Tibial nerve (tissue), 4 donors: ENCODE measurements at places on chromosomes 16 and 17. TPM values are rescaled to one million over a fixed set of nuclear protein-coding genes. Genes with fewer than 3 reads are reported as not detected.

DNA sequence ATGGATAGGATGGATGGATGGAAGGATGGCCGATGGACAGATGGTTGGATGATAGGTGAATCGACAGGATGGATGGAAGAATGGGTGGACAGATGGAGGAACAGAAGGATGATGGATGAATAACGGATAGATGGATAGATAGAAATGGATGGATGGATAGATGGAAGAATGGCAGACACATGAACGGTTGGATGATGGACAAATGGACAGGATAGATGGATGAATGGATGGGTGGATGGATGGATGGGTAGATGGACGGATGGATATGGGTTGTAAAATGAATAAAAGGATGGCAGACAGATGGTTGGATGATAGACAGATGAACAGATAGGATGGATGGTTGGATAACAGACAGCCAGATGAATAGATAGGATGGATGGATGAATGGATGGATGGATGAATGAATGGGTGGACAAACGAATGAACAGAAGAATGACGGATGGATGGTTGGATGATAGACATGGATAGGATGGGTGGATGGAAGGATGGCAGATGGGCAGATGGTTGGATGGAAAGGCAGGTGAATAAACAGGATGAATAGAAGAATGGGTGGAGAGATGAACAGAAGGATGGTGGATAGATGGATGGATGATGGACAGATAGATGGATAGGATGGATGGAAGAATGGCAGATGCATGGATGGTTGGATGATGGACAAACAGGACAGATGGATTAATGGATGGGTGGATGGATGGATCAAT, 55.9 kb downstream of the DYNLRB2 start:
- DNase-seq = no peak
- H3K36me3 ChIP-seq = no peaks in the 10 kb centered on the region
- no peaks in the 10 kb centered on the region for H3K4me1 ChIP-seq
- H3K27ac ChIP-seq = no peak overlapping the region

DNA sequence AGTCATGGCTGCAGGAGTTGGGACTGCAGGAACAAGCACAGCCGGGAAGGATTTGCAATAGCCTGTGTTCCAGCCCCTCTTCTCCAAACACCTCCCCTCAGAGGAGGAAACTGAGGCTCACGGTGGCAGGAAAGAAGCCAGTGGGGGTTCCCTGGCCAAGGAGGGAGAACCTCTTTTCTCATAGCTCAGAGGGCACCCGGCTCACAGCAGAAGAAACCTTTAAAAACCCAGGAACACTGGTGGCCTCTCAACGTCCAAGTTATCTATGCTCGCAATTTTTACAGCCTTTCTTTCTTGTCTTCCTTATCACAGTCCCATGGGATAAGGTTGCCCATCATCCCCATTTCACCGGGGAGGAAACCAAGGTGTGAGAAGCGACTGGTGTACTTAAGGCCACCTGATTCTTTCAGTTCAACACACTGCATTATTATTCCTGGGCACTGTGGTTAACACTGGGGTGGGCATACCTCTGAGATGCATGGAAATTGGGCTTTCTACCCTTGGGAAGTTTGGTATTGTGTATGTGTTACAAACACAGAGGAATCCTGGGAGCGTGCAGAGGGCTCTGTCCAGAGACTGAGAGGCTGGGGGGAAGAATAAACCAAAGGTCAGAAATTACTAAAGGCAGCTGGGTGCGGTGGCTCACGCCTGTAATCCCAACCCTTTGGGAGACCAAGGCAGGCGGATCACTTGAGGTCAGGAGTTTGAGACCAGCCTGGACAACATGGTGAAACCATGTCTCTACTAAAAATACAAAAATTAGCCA, 791 bp upstream of the ZNF629 start:
- no peaks in the 10 kb centered on the region for H3K27me3 ChIP-seq
- no peak for DNase-seq
- H3K4me3 ChIP-seq = peak overlapping the region; percentile 85

Gene NGFR
- 209 TPM for total RNA-seq

DNA sequence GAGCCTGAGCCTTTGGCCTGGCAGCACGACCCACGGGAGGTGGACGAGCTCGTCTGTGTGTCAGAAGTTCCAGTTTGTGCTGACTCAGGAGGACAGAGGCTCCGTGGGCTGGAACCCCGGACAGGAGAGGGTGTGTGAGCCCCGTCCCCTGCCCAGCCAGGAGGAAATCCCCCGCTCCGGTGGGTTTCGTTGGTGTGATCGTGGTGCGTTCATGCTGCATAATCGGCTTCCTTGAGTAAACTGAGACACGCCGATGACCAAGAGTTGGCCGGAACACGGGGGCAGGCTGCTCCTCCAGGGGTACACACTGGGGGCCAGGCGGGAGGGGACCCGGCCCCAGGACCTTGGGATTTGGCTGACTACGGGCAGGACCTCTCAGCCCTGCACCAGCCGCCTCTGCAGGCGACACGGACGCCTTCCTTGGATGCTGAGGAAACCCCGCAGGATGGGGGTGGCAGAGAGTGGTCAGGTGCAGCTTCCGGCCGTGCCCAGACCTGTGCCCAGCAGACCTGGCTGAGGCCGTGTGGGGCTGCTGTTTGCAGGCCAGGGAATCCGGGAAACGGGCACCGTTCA, 8.5 kb downstream of the METRNL start:
- H3K27me3 ChIP-seq = no peaks in the 10 kb centered on the region
- no peak overlapping the region for H3K4me3 ChIP-seq
- H3K27ac ChIP-seq = peak overlapping the region; percentile 46
- DNase-seq = no peak
- H3K4me1 ChIP-seq = peaks cover 83% of the 10 kb centered on the region

Gene PRM1
- total RNA-seq = not detected

GRCh38 chr17:13419676-13420075, 182.1 kb downstream of the HS3ST3A1 start:
- H3K36me3 ChIP-seq = no peaks in the 10 kb centered on the region
- H3K27ac ChIP-seq = no peak overlapping the region
- no peak overlapping the region for H3K4me3 ChIP-seq
- peaks cover 6% of the 10 kb centered on the region for H3K4me1 ChIP-seq
- no peak for DNase-seq
- H3K27me3 ChIP-seq = no peaks in the 10 kb centered on the region
